DMS79 (cell line): ENCODE measurements at places on chromosomes 4 and X.
A peak's percentile ranks its signal among the peaks of the same experiment; 100 is the strongest.

- DNase-seq = no peak
These were observed 17.9 kb downstream of the REELD1 start for GRCh38 chr4:146232131-146232722.

GRCh38 chrX:95675011-95675410, 1009.6 kb upstream of the DIAPH2 start:
- DNase-seq = no peak

DNA sequence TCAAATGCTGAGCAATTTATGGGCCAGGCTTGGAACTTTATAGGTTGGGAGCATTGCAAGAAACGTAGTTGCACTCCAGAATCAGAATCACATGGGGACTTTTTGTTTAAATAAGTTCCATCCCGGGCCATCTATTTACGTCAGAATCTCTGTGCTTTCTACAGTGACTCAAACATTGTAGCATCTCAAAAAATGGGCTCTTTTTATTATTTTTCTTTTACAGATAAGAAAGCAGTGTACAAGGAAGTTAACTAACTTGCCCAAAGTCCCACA, 10.2 kb downstream of the CC2D2A start:
- DNase-seq = no peak

DNA sequence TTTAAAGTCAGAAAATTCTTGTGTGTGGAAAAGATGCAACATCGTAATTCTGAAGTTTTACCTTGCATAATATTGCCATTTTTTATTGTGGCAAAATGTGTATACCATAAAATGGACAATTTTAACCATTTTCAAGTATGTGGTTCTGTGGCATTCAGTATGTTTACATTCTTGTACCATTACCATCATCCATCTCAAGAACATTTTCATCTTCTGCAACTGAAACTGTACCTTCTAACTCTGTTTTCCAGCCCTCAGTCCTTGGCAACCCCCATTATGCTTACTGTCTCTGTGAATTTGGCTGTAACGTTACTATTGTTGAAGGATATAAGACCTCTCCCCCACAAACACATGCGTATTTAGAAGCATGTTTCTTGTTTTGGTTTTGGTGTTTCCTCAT, 123.2 kb downstream of the BMPR1B start:
- no peak for DNase-seq

DNA sequence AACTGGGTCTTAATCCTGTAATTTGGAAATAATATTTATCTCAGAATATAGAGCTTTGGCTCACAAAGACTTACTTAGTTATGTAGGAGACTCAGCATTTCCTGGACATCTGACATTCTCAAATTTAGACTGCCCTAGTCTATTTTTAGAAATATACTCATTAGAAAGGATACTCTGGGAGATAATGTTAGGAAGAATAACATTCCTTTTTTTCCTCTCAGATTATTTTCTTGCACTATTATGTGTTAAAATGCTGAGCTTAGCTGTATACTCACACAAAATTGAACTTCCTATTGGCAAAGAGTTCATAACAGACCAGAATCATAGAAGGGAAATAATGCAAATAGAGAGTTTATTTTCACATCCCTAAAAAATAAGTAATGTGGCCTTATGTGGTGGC, 1424.9 kb upstream of the PCDH7 start:
- no peak for DNase-seq

DNA sequence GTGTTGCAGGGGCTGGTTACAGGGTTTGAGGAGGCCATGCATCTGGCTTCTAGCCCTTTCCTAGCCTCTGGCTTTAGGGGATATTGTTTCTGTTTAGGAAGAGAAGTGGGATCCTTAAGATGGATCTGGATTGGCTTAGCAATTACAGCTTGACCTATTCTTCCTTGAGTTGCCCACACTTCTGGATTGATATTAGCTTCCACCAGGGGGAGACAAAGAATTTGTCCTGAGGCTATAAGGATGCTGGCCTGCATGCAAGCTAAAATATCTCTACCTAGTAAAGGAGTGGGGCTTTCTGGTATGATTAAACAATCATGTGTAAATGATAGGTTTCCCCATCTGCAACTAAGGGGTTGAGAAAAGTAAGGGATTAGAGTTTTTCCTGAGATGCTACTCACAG, 117.2 kb downstream of the TEX13C start:
- DNase-seq = no peak

DNA sequence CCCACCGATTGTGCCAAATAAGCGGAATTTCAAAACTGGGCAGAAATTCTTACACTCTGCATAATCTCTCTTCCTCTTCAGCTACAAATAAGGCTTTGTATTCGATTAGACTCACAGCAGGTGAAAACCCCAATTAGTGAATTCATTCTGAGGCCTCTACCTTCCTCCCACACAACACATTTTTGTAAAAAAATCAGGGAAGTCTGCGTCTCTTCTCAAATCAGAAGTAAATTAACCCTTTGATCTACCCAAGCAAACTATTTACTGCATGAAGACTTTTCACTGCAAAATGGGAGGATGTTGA, 200.6 kb upstream of the FTHL17 start:
- no peak for DNase-seq

DNA sequence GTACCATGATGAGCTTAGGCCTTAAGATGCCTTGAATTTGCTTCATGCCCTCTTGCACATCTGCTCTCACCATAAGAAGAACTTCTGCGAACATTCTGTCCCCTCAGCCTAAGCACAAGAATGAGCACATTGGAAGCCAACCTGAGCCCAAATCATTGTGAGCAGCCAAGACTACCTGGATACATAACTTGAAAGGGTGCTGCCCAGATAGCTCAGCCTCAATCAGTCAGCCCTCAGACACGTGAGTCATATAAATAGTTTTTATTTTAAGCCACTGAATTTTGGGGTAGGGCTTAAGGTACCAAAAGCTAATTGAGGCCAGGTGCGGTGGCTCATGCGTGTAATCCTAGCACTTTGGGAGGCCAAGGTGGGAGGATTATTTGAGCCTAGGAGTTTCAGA, 27.5 kb upstream of the BBS12 start:
- no peak for DNase-seq

DNA sequence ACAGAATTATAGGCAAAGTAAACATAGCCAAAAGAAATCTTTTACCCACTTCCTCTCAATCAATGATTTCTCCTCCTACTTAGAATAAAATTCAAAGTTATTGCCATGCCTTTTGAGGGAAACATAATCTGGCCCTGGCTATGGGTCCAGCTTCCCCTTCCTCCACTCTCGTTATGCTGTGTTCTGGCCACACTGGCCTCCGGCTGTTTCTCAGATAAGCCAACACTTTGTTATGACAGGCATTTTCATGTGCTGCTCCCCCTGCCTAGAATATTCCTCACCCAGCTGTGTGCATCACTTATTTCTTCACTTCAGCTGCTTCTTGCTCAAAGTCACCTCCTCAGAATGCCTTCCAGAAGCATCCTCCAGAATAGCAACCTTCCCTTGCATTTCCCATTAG, 386.6 kb upstream of the AADAT start:
- no peak for DNase-seq

- peak; percentile 33 for DNase-seq
These were observed 77.1 kb upstream of the SLC4A4 start for GRCh38 chr4:71261633-71262121.

- DNase-seq = no peak
These were observed 45.9 kb downstream of the FREM3 start for GRCh38 chr4:143654571-143654970.

- DNase-seq = no peak
These were observed at the start of gene CXCL5 for GRCh38 chr4:73998040-73999011. CXCL5 (minus strand) TSS chr4:73998677; CDS start chr4:73998581, 96 bp downstream.

DNA sequence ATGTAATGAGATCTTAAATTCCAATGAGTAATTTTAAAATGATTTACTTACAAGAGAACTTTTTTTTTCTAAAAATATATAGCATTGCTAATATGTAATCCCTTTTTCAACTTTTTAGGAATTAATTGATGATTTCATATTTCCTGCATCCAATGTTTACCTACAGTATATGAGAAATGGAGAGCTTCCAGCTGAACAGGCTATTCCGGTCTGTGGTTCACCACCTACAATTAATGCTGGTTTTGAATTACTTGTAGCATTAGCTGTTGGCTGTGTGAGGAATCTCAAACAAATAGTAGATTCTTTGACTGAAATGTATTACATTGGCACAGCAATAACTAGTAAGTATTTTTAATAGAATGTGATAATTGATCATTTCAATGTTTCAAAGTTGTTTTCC, 113.2 kb downstream of the USP9X start:
- no peak for DNase-seq

- DNase-seq = no peak
These were observed 69.1 kb upstream of the WDR1 start for GRCh38 chr4:10185518-10186227.

GRCh38 chrX:38375891-38376290, 23.5 kb downstream of the OTC start:
- no peak for DNase-seq

DNA sequence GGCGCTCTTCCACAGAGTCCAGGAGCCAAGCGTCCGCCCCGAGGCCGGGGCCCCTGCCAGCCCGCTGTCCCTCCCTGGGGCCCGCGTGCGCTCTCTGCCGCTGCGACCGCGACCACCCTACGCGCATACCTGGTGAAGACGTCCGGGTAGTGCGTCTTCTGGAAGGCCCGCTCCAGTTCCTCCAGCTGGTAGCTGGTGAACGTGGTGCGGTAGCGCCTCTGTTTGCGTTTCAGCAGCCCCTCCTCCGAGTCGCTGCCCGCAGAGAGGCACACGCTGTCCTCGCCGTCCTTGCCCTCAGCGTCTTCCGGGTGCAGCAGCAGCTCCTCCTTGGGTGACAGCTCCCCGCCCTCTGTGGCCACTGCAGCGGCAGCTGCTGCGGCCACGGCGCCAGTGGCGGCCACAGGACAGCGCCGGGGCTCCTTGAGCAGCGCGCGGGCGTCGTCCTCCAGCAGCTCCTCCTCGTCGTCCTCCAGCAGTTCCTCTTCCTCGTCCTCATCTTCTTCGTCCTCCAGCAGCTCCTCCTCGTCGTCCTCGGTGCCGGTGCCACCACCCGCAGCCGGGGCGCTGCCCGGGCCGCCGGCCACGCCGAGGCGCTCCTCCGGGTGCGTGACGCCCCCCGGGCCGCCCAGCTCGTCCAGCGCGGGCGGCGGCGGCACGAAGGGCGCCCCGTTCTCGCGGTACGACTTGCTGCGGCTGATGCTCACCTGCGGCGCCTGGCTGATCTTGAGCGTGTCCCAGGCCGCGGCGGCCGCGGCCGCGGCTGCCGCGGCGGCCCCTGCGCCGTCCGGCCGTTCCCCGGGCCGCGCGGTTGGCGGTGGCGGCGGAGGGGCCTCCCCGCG, 2.8 kb downstream of the ARX start:
- DNase-seq = no peak

GRCh38 chr4:26863512-26863911, 2.9 kb downstream of the STIM2 start:
- no peak for DNase-seq

- no peak for DNase-seq
These were observed 39.9 kb upstream of the SPIN2A start for GRCh38 chrX:57177070-57177469.

GRCh38 chrX:104112326-104112951, at the start of gene ZCCHC18:
ZCCHC18 (plus strand) TSS chrX:104112523; CDS start chrX:104114112, 1,589 bp downstream.
- peak; percentile 19 for DNase-seq

DNA sequence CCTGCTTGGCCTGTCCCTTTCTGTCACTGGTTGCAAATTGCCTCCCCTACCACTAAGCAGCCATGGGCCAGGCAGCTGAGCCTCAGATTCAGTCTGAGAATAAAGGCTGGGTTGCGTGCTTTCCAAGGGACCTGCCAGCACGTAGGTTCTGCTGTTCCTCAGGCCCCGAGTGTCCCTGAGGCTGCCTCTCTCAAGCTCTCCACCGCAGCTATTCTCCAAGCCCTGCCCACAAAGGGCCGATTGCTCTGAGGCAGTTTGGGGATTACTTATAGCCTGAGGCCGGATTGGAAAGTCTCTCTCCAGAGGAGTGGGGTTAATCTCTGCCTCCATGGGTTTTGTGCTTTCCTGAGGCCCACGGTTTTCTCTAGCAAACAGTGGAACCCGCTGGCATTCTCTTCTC, 590.7 kb downstream of the BCOR start:
- no peak for DNase-seq

DNA sequence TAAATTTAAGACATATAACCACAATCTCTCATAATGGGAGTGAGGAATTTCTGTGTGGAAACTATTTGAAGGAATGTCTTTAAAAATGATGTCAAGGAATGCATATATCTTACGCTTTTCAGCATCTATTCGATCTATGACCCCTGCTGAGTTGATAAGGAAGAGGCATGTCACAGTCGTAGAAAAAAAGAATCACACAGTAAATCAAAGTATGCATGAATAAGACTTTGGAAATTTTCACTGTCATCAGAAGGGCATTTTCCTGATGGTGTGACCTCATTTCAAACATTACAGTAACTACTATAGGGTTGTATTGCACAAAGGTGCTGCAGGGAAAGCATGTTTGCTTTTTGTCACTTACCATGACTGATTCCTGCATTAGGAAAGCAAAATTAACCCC, 41.5 kb downstream of the REELD1 start:
- no peak for DNase-seq
